GM23248 (cell line): ENCODE measurements at places on chromosomes 5 and 9. TPM values are rescaled to one million over a fixed set of nuclear protein-coding genes. Genes with fewer than 3 reads are reported as not detected.
A peak's percentile ranks its signal among the peaks of the same experiment; 100 is the strongest.

- peaks cover 11% of the 10 kb centered on the region for H3K4me1 ChIP-seq
- H3K27ac ChIP-seq, result no peak overlapping the region
Measured at GRCh38 chr5:72812488-72812887, 4.0 kb upstream of the TNPO1 start.

DNA sequence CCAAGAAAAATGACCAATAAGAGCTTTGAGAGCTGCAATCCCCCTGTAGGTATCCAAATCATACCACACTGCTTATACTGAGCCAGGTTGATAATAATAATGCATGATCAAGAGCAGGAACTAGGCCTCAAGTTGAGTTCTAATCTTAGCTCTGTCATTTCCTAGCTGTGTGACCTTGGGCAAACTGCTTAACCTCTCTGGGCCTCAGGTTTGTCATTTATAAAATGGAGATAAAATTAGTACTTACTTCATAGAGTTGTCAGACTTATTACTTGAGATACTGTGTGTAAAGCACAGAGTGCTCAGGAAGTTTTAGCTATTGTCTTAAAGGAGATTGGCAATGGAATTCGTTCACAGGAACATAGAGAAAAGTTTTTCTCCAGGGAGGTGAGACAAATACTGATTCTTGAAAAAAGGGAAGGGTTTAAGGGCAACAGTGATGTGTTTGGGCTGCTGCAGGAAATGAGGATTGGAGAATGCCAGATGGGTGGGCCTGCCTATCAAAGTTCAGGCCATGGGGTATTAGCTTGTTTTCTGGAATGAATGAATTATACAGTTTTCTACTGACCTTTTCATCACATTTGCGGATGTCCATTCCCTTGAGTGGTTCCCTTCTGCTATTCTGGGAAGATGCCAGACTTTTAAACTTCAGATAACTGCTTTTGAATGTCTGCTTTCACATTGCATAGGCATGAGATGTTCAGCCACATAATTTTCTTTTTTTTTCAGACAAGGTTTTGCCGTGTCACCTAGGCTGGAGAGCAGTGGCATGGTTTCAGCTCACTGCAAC is 10.2 kb upstream of the ATP6V0E1 start:
- H3K4me3 ChIP-seq, result no peak overlapping the region
- H3K27me3 ChIP-seq, result no peaks in the 10 kb centered on the region
- H3K27ac ChIP-seq, result peak overlapping the region; percentile 29

DNA sequence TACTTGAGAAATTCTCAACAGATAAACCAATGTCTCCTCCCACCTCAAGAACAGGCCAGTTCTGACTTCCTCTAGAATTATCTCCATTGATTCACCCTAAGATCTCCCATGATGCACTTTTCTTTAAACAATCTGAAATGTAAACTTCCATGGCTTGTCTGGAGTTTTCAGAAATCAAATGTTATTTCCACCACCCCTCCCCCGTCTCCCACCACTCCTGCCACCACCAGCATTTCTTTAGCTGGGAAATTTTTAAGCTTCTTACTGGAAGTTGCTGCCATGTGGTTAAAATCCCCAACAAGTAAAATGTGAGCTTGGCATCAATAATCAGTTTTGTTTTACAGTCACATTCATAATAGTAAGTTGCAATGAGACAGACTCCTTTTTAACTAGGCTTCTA is 32.8 kb upstream of the BASP1 start:
- H3K27me3 ChIP-seq, result no peaks in the 10 kb centered on the region
- DNase-seq, result peak; percentile 14
- H3K4me3 ChIP-seq, result no peak overlapping the region
- H3K36me3 ChIP-seq, result no peaks in the 10 kb centered on the region
- peaks cover 69% of the 10 kb centered on the region for H3K4me1 ChIP-seq

DNA sequence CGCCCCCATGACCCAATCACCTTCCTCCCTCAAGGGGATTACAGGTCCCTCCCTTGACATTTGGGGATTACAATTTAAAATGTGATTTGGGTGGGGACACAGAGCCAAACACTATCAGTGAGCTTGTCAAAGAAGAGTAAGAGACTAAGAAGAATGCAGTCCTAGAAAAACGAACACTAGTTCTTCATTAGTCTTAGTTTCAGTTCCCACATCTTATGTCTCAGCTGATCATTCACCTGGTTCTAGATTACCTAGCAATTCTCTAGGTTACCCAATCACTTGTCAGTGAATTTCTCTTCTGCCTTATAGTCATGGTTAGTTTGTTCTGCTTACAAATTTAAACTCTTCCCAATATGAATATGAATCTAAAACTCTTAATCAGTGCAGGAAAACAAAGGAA is 251.5 kb downstream of the COX7C start:
- no peak overlapping the region for H3K4me3 ChIP-seq
- no peaks in the 10 kb centered on the region for H3K27me3 ChIP-seq
- H3K4me1 ChIP-seq, result no peaks in the 10 kb centered on the region
- DNase-seq, result no peak
- no peak overlapping the region for H3K27ac ChIP-seq

DNA sequence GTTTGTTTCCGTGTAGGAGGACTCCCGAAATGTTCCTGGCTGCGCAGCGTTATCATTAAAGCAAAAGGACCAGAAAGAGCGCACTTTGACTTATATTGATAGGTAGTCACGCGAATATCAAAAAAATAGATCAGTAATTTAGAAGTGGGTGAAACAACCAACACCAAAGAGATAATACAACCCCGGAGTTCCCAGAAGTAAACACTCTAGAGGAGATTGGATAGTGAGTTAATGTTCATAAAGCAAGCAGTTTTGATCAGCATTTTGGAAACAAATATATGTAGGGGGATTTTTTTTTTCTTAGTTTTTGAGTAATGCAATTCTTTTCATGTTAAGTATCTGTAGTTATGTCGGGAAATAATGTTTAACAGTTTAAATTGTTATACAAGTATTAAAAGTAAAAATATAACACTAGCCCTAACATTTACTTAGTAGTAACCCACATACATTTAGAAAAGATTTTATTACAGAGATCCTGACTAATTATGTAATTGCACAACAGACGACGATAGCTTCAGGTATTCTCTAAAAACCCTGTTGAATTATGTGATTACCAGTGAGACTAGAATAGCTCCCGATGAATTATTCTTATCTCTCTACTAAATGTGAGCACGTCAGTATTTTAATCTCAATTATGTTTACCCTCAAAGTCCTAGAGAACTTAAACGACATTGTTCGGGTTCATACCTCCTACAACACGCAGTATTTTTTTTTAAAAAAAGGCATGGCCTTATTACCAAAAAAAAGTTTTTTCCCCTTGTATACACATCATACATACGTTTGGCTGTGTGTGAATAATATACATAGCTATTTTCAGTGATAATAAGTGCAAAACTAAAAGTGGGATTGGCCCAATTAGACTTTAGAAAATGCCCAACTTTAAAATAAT is 9.4 kb upstream of the NFIB start:
- peak overlapping the region; percentile 83 for H3K4me3 ChIP-seq
- no peaks in the 10 kb centered on the region for H3K36me3 ChIP-seq
- no peak for DNase-seq

DNA sequence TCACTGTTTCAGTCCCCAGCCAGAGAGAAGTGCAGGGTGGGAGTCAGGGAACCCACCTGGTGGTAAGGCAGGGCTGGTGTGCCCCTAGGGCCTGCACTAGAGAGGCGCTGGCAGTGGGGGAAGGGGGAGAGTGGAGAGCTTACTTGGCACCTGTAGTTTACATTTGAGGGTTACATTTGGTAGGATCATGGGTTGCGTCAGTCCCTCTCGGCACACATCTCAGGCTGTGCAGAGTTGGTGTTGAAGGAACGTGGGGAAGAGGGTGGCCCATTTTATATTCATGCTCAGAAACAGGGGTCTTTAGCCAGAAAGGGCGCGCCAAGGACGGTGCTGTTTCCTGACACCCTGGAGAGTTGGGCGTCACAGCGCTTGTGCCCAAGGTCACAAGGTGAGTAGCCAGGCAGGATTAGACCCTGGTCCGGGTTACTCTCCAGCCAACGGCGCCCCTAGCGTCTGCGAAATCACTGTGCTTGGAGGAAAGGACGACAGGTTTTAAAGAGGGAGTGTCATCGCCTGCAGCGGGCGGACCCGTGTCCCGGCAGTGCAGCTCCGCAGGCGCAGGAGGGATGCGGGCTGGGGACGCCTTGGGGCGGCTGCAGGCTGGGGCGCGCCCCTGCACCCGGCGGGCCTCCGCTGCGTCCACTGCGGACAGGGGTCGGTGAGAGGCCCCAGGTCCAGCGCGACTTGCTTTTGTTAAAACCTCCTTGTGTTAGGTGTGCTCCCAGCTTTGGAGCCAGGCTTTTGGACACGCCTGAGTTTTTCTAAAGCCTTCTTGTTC is 272.6 kb downstream of the FANCC start:
- no peak for DNase-seq
- peaks cover 25% of the 10 kb centered on the region for H3K4me1 ChIP-seq
- H3K4me3 ChIP-seq, result no peak overlapping the region
- H3K27ac ChIP-seq, result no peak overlapping the region
- H3K36me3 ChIP-seq, result peaks cover 20% of the 10 kb centered on the region
- H3K27me3 ChIP-seq, result no peaks in the 10 kb centered on the region

- H3K27ac ChIP-seq, result no peak overlapping the region
- H3K4me3 ChIP-seq, result no peak overlapping the region
- H3K4me1 ChIP-seq, result no peaks in the 10 kb centered on the region
- H3K27me3 ChIP-seq, result peaks cover 12% of the 10 kb centered on the region; the same call in 1 of the 2 replicates
- DNase-seq, result no peak
Measured at GRCh38 chr5:61771808-61772207, 439.8 kb downstream of the ZSWIM6 start.

DNA sequence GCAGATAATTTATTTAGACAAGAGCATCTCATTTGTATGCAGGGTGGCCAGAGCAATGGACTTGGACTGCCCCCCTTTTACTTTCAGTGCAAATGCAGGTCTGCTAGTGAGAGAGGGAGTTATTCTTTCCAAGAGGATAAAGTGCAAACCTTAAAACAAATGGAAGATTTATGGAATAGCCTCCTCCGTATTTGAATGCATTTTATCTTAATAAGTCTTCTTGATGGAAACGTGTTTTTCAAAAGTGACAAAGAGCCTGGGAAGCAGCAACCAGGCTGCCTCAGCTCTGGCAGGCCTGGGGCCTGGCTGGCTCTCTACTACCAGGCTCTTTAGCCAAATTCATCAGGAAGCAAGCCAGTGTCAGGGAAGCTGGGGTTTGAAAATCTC is 6.8 kb downstream of the NR2F1 start:
- no peak overlapping the region for H3K27ac ChIP-seq
- peaks cover 11% of the 10 kb centered on the region for H3K36me3 ChIP-seq
- peaks cover 18% of the 10 kb centered on the region; the same call in 1 of the 2 replicates for H3K4me1 ChIP-seq
- DNase-seq, result no peak

DNA sequence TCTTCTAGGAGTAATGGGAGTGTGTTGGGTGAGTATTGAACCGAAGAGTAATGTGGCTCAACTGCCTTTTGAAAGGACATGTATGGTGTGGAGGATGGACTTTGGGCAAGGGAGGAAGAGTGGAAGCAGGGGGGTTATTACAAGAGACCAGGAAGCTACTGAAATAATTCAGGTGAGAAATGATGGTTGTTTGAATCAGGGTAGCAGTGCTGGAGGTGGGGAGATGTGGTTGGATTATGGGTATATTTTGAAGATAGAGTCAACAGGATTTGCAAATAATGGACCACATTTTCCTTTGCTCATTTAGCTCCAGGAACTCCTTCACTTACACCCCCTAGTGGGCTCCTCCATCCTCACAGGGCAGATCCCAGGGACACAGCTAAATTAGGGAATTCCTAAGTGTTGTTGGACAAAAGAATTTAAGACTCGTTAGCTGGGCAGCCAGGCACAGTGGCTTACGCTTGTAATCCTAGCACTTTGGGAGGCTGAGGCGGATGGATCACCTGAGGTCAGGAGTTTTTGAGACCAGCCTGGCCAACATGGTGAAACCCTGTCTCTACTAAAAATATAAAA is 1.2 kb upstream of the SLC4A9 start:
- no peak overlapping the region for H3K27ac ChIP-seq
- H3K4me1 ChIP-seq, result peaks cover 4% of the 10 kb centered on the region; the same call in 1 of the 2 replicates
- peak; percentile 72 for DNase-seq

DNA sequence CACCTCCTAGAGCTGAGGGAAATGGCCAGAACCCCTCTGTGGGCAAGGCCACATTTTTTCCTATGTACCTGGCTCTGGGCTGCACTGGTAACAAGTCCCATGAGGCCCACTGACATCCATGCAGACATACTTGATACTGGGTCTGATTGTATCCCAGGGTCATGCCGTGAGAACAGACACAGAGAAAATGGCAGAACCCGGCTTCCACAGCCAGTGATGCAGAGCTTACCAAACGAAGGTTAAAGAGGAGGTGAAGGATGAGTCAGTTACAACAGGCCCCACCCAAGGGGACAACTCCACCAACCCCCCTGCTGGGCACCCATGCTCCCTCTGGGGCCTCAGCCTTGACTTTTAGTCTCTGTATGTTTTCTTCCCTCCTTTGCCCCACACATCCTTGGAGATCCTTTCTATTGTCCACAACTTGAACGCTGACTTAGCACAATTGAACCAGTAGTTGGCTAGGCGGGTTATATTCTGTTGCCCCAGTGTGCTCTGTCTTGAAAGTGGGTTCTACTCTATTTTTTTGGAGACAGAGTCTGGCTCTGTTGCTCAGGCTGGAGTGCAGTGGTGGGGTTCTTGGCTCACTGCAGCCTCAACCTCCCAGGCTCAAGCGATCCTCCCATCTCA is 93.5 kb downstream of the DAP start:
- DNase-seq, result no peak
- H3K4me3 ChIP-seq, result no peak overlapping the region
- H3K36me3 ChIP-seq, result no peaks in the 10 kb centered on the region

- no peak overlapping the region for H3K4me3 ChIP-seq
- no peak for DNase-seq
- H3K27me3 ChIP-seq, result no peaks in the 10 kb centered on the region
- H3K36me3 ChIP-seq, result no peaks in the 10 kb centered on the region
Measured at GRCh38 chr9:70494221-70494620, 79.8 kb upstream of the KLF9 start.

GRCh38 chr5:74275171-74275992 is 365.1 kb downstream of the ENC1 start:
- 0 out of 2 replicates have a peak, but pooled peaks cover 8% of the 10 kb centered on the region for H3K27me3 ChIP-seq
- H3K36me3 ChIP-seq, result no peaks in the 10 kb centered on the region
- peaks cover 34% of the 10 kb centered on the region for H3K4me1 ChIP-seq
- peak overlapping the region; percentile 32 for H3K27ac ChIP-seq

- no peak overlapping the region for H3K4me3 ChIP-seq
- H3K27ac ChIP-seq, result no peak overlapping the region
- no peaks in the 10 kb centered on the region for H3K36me3 ChIP-seq
- H3K4me1 ChIP-seq, result no peaks in the 10 kb centered on the region
Measured at GRCh38 chr5:174231956-174232487, 186.5 kb downstream of the NSG2 start.

DNA sequence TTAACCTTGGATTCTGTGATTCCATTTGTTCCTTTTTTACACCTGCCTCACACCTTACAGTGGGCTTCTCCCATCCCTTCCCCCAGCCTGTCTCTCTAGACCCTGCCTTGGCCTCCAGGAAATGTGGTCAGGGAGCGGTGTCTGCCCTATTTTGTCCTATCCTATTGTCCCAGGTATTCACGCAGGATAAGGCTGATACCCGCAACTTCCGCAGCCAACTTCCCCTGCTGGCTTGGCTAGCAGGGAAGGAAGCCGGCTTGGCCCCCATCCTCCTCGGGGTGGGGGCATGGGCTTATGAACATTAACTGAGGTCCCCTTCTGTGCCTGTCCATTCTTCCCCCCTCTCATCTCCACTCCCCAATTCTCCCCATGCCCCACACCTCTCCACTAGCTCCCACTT is 3.5 kb downstream of the CSF1R start:
- no peaks in the 10 kb centered on the region for H3K36me3 ChIP-seq
- no peak for DNase-seq
- H3K4me3 ChIP-seq, result no peak overlapping the region
- H3K27me3 ChIP-seq, result no peaks in the 10 kb centered on the region

Gene TMEM252
- total RNA-seq, result not detected in 2 replicates

Gene FBLL1
- 1.3 TPM in 1 of 2 replicates, not detected in the other for total RNA-seq

Gene MCC
- 8.8 and 11.6 TPM in 2 replicates for total RNA-seq

Gene MUSK
- not detected in 2 replicates for total RNA-seq

Gene GABRA6
- total RNA-seq, result not detected in 2 replicates

Gene PCDHA3
- total RNA-seq, result not detected in 2 replicates

Gene LCN12
- total RNA-seq, result not detected in 2 replicates

Gene PCDHGA9
- total RNA-seq, result 2.6 and 2.9 TPM in 2 replicates
